ENCODE measurements at places on chromosomes 5 and 9. TPM values are rescaled to one million over a fixed set of nuclear protein-coding genes. Genes with fewer than 3 reads are reported as not detected.

Gene SAXO1
- not detected for total RNA-seq

Gene IL33
- 6.3 TPM for total RNA-seq

Gene CAAP1
- total RNA-seq: 10.0 TPM

Gene ANKRD18A
- 6.4 TPM for total RNA-seq

Gene HAPLN1
- not detected for total RNA-seq

Gene PCDHA9
- total RNA-seq: 0.06 TPM

Gene DDX4
- not detected for total RNA-seq

Gene EIF4E1B
- not detected for total RNA-seq

Gene PCDHA11
- total RNA-seq: 0.34 TPM

Gene RANBP17
- 5.1 TPM for total RNA-seq

Gene PCDHB5
- 0.49 TPM for total RNA-seq

Gene NFIB
- 88.5 TPM for total RNA-seq

Gene CDC14B
- 7.6 TPM for total RNA-seq

Gene MEGF9
- total RNA-seq: 57.8 TPM

Gene NR2F1-AS1
- total RNA-seq: 1.7 TPM

Gene SLIT3
- 16.2 TPM for total RNA-seq

Gene RAPGEF6
- 19.7 TPM for total RNA-seq

Gene IL9
- total RNA-seq: not detected

Gene ANKHD1
- total RNA-seq: 73.6 TPM

Gene ANKRD18B
- 8.9 TPM for total RNA-seq

Measured in lower leg skin (tissue), 4 donors.